Hematopoietic multipotent progenitor cell (in vitro differentiated cells): ENCODE measurements at places on chromosomes 7 and 10.

- DNase-seq = no peak
These were observed 88.3 kb upstream of the CHST15 start for GRCh38 chr10:124181656-124182055.

GRCh38 chr10:7400068-7400715 lies 10.6 kb downstream of the SFMBT2 start:
- no peak for DNase-seq

GRCh38 chr7:112076324-112076723 lies 129.9 kb downstream of the DOCK4 start:
- DNase-seq = no peak

DNA sequence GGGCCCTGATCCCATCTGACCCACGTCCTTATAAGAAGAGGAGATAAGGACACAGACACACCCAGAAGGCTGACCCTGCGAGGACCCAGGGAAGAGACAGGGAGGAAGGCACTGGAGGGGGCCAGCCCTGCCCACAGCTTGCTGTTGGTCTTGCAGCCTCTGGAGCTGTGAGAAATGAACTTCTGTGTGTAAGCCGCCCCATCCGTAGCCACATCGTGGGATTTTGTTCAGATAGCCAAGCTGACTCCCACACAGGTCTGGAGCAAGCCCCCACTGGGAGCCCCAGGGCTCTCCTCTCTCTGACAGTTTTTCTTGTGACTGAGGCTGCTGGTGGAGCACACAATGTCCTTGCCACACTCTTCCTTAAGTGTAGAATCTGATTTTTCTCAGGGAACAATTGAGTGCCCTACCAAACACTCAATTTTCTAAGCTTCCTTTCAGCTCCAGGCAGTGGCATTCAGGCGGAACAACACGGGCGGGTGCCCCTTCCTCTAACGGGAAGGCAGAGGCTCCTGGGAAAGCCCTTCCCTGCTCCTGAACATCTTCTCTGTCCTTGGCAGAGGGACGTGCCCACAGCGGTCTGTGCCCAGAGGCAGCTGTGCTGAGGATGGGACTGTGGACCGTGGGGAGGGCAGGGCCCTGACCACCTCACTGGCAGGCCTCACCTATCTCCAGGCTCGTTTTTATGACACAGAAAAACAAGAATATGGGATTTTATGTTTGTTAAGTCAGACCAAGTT lies 160.6 kb upstream of the SHH start:
- no peak for DNase-seq

- no peak for DNase-seq
These were observed 22.6 kb upstream of the LRRC72 start for GRCh38 chr7:16504019-16504418.

DNA sequence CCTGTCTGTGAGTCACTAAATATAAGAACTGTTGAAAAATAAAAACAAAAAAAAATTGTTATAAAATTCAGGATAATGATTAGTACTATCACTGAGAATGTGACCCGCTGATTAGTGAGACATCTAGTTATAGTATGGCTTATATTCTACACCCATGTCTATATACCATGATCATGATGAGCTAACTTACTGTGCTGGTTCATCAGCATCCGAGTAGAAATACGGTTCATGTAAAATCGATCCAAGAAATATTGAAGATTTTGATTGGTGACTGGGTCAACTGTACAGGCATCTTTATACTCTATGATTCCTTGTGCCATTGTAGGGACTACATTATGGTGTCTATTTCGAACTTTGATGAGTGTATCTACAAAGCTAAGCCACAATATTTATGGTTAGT lies 3.7 kb downstream of the PDK4 start:
- DNase-seq = no peak

- peak; percentile 83 for DNase-seq
These were observed 24.1 kb downstream of the PDLIM1 start for GRCh38 chr10:95266674-95267095.

DNA sequence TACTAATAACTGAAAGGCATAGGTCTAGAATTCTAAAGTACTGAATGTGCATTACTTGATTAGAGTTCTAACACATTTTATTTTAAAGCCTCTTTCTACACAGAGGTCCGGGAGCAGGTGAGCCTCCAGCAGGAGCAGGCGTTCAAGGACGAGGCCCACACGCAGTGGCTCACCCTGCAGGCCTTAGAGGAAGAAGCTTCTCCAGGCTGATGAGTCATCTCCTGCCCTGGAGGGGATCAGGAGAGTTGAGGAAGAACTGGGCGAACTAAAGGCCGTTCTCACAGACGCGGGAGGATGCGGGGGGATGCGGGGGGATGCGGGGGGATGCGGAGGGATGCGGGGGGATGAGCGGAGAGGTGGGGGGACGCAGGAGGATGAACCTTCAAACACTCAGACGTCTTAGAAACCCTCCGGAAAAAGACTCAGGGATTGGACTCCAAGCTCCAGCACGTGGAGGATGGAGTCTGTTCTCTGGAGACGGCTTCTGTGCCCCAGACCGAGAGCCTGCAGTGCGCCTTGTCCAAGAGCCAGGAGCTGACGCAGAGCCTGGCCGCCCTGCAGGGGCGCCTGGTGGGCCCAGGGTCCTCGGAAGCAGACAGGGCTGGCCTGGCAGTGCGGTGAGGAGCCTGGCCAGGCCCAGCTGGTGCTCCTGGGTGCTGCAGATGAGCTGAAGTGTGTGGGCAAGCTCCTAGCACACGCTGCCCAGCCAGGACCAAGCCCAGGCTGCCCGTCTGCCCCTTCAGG lies 433.7 kb upstream of the TPK1 start:
- no peak for DNase-seq

DNA sequence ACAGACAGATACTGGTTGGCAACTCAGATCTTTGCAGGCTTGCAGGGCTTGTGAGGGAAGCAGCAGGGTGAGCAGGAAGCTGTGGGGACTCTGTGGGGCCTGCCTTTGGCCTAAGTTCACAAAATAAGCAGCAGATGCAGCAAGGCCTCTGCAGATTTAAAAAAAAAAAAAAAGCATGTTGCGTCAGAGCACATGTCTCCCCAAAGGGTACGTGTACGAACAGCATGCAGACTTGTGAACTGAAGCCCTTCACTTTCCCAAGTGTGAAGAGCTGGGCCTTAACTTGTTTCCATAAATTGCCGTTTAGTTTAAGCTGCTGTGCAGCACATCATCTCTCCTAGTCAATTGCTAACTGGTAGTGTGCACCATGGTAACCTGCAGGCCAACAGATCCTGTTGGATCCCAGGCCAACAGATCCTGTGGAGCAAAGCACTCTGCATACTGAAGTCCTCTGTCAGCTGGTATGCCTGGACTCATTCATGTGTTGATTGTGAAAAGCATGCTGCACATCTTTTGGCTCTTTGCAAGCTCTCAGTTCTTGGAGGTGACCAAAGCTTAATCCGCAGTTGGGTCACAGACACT lies 10.8 kb upstream of the XPNPEP1 start:
- peak; percentile 87 for DNase-seq

GRCh38 chr7:2843711-2844152 lies 376 bp downstream of the GNA12 start:
- no peak for DNase-seq

GRCh38 chr7:112162142-112162766 lies 43.9 kb downstream of the DOCK4 start:
- DNase-seq = no peak

- peak; percentile 85 for DNase-seq
These were observed 982 bp downstream of the SFXN3 start for GRCh38 chr10:101031796-101032636.

DNA sequence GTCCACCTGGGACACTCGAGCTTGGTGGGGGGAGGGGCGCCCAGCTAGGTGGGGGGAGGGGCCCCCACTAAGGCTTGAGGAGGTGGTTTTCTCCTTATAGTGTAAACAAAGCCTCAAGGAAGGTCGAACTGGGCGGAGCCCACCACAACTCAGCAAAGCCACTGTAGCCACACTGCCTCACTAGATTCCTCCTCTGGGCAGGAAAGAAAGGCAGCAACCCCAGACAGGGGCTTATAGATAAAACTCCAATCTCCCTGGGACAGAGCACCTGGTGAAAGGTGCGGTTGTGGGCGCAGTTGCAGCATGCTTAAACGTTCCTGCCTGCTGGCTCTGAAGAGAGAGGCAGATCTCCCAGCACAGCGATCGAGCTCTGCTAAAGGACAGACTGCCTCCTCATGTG lies 133.1 kb downstream of the SNX13 start:
- no peak for DNase-seq

DNA sequence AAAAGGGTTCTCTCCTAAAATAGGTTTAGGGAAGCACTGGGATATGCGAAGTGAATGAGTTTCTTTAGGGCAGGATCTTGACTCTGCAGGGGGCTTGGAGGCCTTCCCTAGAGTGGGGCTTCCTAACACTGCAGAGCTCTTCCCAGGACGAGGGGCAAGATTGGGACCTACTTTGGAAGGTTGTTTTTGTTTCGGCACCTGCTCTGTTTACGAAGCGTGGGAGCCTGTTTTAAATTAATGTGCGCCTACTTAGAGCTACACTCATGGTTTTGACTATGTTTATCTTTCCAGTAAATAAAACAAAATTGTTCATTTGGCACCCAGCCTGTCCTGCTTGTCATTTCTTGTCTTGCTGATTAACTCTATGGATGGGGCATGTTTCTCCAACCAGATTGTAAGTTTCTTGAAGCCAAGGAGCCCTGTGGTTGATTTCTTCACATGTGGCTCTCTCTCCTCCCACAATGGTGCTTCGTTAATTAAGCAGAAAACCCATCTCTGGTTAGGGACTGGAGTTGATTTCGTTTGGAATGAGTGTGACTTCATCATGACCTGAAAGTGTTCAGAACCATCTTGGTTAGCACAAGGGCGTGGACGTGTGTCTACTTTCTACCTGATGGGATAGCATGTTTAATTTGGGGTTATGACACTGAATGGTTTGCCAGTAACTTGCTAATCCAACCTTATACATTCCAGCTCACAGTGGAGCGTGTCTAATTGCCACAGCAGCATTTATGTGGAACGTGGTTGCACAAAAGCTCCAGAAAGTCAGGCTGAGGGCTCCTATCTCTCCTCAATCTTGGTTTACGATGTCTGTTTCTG lies 98.1 kb downstream of the TCF7L2 start:
- DNase-seq = no peak

- DNase-seq = no peak
These were observed 72.3 kb upstream of the LEP start for GRCh38 chr7:128168667-128169210.

DNA sequence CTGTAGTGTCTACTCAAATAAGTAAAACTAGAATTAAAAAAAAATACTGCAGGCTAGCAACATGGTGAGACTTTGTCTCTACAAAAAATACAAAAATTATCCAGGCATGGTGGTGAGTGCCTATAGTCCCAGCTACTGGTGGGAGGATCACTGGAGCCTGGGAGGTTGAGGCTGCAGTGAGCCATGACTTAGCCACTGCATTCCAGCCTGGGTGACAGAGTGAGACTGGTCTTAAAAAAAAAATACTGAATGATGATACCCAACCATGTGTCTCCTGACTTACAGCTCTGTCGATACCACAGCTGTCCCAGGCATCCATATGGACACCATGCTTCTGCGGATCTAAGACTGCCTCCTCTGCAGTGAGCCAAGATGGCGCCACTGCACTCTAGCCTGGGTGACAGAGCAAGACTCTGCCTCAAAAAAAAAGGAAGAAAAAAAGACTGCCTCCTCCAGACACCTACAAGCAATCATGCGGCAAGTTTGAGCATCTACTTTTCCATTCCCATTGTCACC lies 7.9 kb upstream of the FRAT1 start:
- DNase-seq = no peak

- DNase-seq = peak; percentile 38
These were observed 70.5 kb upstream of the SP4 start for GRCh38 chr7:21357151-21358097.

- DNase-seq = no peak
These were observed 174.6 kb downstream of the AUTS2 start for GRCh38 chr7:69772718-69773436.

DNA sequence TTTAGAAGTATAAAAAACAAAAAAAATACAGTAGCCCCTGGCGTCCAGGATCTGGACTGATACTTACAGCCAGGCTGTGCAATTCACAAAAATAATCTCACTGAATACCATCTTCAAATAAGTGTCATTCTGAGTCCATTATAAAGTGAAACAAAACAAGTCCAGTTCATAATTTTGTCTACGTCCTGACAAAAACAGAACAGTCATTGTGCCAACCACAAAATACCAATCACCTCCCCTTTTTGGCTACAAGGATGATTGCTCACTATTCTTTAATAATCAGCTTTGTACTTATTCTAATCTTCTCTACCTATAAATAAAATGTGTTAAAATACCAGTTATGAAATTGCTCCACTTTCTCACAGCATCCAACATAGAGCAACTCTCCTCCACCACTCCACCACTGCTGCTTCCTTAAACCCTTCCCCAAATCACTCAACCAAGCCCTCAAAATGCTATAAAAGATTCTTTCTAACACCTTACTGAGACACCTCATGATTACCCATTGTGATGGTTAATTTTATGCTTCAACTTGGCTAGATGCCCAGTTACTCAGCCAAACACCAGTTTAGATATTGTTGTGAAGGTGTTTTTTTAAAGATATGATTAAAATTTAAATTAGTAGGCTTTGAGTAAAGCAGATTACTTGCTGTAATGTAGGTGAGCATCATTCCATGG lies 479.8 kb upstream of the SEMA3A start:
- no peak for DNase-seq

- DNase-seq = no peak
These were observed 451.5 kb upstream of the SEMA3D start for GRCh38 chr7:85638394-85638793.

GRCh38 chr10:95253007-95253406 lies 37.8 kb downstream of the PDLIM1 start:
- DNase-seq = no peak

- DNase-seq = no peak
These were observed 58.4 kb downstream of the MET start for GRCh38 chr7:116730097-116731022.

DNA sequence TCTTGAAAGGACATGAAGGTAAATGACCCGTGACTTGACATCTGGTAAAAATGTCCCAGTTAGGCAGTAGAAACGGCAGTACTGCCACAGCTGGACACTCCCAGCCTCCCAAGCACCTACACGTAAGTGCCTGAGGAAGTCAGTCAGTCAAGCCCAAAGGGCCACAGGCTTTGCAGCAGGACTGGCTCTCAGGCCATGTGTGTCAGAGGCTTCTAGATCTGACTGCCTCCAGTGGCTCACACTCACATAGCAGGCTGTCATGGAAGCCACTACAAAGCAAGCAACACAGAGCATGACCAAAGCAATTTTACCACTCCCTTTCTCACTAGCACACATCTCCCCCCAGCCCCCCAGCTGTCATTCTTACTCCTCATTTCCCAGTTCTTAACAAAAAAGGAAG lies 17.8 kb upstream of the CCNJ start:
- DNase-seq = no peak

GRCh38 chr10:108862676-108863350 lies 1060.5 kb downstream of the XPNPEP1 start:
- DNase-seq = no peak

DNA sequence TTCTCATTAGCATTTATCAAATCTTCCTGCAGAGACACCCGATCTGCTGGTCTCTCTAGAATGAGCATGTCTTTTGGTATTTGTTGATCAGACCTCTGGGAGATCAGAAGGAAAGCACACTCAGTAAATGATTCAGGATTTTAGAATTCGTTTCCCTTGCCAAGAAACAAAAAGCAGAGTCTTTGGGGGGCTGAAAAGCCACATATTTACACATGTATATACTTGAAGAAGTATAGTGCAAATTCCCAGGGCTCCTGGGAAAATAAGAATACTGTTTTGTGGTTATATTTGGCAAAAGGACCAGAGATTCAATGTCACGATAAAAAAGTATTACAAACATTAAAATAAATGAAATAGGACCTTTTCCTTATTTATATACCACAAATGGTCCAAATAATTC lies 100.2 kb downstream of the AGMO start:
- DNase-seq = no peak

GRCh38 chr7:35424869-35425495 lies 171.1 kb upstream of the TBX20 start:
- peak; percentile 4 for DNase-seq

GRCh38 chr7:45692031-45692430 lies 117.9 kb downstream of the ADCY1 start:
- no peak for DNase-seq
